Stimulated activated CD8-positive, alpha-beta memory T cell treated with anti-CD3 and anti-CD28 coated beads, Interleukin-15, amount 100 ng/mL, for 1 hour (primary cell): ENCODE measurements at places on chromosomes 16 and 17.

- DNase-seq: no peak
These were observed 216.5 kb downstream of the CPPED1 start for GRCh38 chr16:12587170-12587569.

DNA sequence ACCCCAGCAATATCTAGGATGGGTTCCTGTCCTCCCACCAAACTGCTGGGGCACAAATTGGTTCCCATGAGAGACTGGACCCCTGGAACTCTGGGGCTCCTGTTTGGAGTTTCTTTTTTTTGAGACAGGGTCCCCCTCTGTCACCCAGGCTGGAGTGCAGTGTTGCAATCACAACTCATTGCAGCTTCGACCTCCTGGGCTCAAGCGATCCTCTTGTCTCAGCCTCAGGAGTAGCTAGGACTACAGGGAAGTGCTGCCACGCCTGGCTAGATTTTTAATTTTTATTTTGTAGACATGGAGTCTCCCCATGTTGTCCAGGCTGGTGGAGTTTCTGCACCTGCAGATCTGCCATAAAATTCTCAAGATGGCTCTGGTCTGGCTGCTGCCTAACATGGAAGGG lies 56.3 kb upstream of the BRD7 start:
- DNase-seq: no peak

DNA sequence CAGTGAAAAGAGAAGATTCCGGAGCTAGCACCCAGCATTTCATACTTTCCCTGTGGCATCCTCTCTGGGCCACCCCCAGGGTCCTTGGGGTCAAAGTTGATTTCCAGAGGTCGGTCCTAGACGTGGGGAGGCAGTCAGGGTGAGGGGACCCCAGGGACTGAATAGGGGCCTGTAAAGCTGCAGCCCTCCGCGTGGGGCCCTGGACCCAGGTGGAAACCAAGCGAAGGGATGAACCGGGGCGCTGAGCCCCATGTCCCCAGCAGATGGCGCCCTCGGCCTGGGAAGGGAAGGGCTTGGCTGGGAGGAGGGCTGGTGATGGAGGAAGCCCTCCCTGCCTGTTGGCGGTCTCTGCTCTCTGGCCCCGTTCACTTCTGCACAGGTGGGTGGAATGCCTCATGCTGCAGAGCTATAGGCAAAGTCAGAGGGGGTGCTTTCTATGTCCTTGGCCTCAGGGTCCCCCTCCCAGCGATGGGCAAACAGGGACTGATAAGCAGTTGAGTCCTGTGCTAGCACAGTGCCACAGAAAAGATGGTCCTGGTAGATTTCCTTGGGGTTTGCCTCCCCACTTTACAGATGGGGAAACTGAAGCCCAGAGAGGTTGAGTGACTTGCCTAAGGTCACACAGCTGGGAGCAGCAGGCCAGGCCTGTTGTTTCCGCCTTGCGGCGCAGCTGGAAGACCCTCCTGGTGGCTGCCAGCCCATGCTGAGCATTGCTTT lies 163.4 kb upstream of the CIBAR2 start:
- peak; percentile 42 for DNase-seq

DNA sequence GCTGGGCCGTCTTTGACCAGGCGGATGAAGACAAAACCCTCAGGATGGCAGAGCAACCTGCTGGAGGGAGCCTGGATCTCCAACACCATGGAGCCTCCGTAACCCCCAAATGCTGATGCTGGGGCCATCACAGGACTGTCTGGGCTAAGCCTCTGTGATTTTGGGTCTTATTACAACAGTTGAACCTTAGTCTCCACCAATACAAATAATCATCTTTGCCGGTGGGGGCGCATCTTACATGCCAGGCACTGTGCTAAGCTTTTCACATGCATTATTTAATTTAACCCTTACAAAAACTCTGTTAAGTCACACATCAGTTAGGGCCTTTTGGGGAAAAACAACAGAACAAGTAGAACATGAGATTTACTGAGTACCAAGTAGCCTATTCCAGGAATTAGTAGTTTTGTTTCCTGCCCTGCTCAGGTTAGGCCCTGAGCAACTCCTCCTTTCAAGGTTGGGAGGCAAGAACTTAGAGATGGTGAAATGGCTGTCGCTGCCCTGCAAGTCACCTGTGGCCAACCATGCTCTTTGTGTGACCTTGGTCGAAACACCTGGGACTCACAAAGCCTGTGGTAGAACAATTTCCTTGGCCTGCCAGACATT lies 8.9 kb upstream of the ITGAM start:
- no peak for DNase-seq

DNA sequence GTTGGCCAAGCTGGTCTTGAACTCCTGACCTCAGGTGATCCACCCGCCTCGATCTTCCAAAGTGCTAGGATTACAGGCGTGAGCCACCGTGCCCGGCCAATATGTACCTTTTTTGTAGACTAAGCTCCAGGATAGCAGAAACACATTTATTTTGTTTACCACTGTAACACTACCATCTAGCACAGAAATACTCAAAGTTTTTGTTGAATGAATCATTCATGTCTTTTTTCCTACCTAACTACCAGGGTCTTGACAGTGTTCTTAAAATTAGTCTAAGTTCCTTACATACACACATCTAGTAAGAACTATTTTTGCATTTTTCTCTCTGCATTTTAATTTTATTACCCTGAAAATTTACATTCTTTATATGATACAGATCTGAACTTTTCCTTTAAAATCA lies 44.4 kb downstream of the AKAP10 start:
- DNase-seq: no peak

- peak; percentile 17 for DNase-seq
These were observed 22.7 kb downstream of the PEMT start for GRCh38 chr17:17568772-17569195.

- no peak for DNase-seq
These were observed 47.1 kb downstream of the TEX2 start for GRCh38 chr17:64216000-64216337.

DNA sequence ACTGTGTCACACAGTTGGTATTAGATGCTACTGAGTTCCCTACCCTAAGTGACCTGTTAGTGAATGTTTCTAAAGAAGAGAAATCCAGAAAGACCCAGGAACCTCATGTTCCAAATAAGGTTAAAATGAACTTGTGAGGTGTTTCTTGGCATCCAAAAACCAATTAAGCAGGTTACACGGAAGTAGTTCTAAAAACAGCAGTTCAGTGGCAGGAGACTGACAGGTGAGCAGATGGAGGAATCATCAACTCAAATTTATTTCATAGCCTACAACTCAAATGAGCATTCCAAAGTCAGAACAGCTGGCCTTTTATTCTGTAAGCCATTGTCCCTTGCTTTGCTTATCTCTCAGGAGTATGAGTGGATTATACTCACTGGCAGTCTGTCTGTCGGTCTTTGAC lies 188.3 kb downstream of the IRX3 start:
- no peak for DNase-seq

GRCh38 chr16:85844786-85845185 lies 45.3 kb downstream of the COX4I1 start:
- no peak for DNase-seq

DNA sequence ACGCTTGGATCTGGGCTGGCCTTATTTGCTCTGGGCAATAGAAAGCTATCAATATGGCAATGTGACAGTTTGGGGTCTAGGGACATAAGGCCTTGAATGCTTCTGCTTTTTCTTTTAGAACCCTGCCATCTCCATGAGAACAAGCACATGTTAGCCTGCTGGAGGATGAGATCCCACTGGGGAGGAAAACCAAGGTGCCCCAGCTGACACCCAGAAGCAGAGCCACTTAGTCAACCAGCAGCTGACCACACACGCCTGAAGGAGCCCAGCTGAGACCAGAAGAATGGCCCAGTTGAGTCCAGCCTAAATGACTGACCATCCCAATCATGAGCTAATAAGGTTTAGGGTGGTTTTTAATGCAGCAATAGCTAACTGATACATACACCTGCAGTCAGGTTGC lies 171.2 kb downstream of the AHSP start:
- no peak for DNase-seq

DNA sequence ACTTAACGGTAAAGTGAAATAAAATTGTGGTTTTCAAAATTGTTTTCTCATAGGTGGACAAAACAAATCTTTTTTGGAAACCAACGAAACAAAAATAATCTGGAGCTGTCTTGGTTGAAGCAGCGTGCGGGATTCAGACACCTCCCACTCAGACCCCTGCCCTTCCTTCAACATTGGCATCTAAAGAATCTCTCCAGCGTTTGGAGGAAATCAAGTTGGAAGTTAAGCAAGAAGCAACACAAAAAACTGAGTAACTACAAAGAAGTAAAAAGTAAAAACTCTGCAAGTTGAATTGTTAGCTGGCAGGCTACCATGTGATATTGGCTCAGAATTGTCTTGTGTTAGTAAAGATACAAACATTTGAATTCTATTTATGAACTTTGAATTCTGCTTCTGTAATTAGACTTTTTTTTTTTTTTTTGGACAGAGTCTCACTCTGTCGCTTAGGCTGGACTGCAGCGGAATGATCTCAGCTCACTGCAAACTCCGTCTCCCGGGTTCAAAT lies 361.0 kb upstream of the PMFBP1 start:
- DNase-seq: no peak

GRCh38 chr17:72812823-72813222 lies 279.7 kb downstream of the SLC39A11 start:
- no peak for DNase-seq

GRCh38 chr16:65125871-65126270 lies 4.0 kb upstream of the CDH11 start:
- DNase-seq: no peak
